Hepatocyte (in vitro differentiated cells): ENCODE measurements at places on chromosomes 1 and 21.
A peak's percentile ranks its signal among the peaks of the same experiment; 100 is the strongest.

DNA sequence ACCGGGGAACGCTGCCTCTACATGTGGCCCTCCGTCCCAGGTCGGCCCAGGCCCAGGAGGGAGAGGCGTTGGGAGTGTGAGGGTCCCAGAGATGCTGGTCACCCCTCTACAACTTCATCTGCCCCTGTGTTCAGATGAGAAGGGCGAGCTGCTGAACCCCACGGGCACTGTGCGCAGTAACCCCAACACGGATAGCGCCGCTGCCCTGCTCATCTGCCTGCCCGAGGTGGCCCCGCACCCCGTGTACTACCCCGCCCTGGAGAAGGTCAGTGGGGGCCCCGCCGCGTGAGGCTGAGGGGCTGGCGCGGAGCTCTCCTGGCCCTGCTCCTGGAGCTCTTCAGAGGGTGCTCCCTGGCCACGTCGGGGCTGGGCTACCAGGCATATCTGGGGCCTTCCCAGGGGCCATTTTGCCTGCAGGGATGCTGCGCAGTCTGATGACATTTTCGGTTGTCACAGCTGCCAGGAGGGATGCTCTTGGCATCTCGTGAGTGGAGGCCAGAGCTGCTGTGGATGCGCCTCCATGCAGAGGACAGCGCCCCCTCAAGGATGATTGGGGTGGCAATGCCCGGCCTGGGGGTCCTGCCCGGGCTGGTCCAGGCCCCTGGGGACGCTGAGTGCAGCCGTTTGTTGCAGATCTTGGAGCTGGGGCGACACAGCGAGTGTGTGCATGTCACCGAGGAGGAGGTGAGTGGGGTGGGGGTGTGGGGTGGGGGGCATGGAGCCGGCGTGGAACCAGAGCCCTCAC is 68.6 kb downstream of the PIK3CD start:
- H3K27ac ChIP-seq: no peak overlapping the region
- H3K4me1 ChIP-seq: no peaks in the 10 kb centered on the region
- no peak overlapping the region for H3K4me3 ChIP-seq
- H3K27me3 ChIP-seq: no peaks in the 10 kb centered on the region

DNA sequence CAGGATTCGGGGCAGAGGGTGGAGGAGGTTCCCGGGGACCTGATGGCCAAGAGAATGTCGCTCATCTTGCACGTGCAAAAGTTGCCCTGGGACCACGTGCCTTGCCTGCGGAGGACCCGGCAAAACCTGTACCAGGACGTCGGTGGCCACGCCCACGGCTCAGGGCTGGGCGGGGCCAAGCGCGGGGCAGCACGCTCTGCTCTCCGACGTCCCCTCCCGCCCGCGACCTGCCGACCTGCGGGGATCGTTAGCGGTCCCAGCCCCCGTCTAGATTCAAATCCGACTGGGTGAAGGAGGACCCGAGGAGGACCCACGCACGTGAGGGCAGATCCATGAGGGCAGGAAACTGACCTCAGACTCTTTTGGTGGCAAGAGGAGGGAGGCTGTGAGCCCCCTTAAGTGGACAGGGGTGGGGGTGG is at the start of gene C1orf167:
Gene C1orf167, plus strand, starts transcription at position 206 of the 419 bp plus-strand sequence. CDS start 2,208 bp downstream, outside the sequence.
- H3K4me1 ChIP-seq: no peaks in the 10 kb centered on the region
- no peak within 1 kb of the TSS for H3K4me3 ChIP-seq
- H3K36me3 ChIP-seq: no peaks in the 10 kb centered on the region
- no peak within 1 kb of the TSS for H3K27ac ChIP-seq

GRCh38 chr1:16082283-16083038 is 9.0 kb upstream of the FAM131C start:
- peak; percentile 76 for DNase-seq
- H3K4me3 ChIP-seq: no peak overlapping the region
- H3K27me3 ChIP-seq: no peaks in the 10 kb centered on the region
- H3K27ac ChIP-seq: no peak overlapping the region

DNA sequence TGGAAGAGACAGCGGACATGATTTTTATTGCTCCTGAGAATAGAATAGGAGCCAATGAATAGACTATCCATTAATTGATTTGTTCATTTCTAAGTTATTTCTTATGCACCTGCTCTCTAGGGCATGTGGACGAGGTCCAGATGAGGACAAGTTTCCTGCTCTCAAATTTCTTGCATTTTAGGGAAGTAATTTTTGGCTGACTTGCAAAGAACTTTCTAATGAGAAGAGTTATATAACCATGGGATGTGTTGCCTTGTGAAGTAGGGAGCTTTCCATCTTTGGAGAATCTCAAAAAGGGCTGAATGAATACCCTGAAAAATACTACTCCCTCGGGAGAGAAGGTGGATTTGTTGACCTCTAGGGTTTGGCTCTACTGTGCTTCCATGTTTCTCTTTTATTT is 243.0 kb downstream of the KIF26B start:
- no peak overlapping the region for H3K4me3 ChIP-seq
- H3K4me1 ChIP-seq: peaks cover 24% of the 10 kb centered on the region
- no peak for DNase-seq
- H3K27me3 ChIP-seq: no peaks in the 10 kb centered on the region
- peak overlapping the region; percentile 41 for H3K27ac ChIP-seq
- no peaks in the 10 kb centered on the region for H3K36me3 ChIP-seq

DNA sequence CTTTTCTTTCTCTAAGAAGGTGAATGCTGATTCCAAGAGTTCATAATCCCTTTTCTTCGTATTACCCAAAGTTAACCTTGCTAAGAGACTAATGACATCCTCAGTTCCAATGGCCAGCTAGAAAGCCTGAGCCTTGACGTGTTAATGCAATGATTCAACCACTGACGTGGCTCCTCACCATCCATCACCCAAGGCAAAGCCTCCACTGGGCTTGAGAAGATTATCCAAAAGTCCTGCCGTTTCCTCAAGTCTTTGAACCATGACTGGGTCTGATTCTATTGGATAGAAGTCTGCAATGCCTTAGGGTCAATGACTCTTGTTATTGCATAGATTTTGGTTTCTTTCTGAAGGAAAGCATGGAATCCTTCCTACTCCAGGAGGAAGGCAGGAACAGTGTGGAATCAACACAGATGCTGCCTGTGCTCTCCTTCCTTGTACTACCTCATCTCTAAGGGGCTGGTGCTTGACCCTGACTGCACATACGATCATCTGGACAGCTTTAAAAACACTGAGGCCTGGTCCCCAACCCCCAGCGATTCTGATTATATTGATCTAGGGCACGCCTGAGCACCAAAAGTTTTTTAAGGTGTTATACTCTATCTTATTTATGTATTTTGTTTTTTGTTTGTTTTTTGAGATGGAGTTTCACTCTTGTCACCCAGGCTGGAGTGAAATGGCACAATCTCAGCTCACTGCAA is 69.3 kb upstream of the ANGPTL1 start:
- H3K4me3 ChIP-seq: no peak overlapping the region
- DNase-seq: no peak
- peaks cover 21% of the 10 kb centered on the region for H3K4me1 ChIP-seq
- no peak overlapping the region for H3K27ac ChIP-seq
- H3K27me3 ChIP-seq: no peaks in the 10 kb centered on the region

- peak; percentile 75 for DNase-seq
- no peaks in the 10 kb centered on the region for H3K27me3 ChIP-seq
- H3K4me1 ChIP-seq: no peaks in the 10 kb centered on the region
- H3K36me3 ChIP-seq: no peaks in the 10 kb centered on the region
Measured at GRCh38 chr1:234683861-234684632, 74.1 kb upstream of the IRF2BP2 start.

DNA sequence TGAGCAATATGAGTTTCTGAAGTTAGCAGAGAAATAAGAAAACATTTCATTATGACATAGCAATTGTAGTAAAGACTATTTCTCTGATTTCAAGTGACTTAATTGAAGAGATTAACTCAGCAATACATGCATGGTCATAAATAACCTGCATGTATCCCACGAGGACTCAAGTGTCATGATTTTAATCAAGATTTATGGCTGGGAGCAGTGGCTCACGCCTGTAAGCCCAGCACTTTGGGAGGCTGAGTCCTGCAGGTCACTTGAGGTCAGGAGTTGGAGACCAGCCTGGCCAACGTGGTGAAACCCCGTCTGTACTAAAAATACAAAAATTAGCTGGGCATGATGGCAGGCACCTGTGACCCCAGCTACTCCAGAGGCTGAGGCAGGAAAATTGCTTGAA is 311.9 kb upstream of the PLD5 start:
- DNase-seq: no peak
- no peaks in the 10 kb centered on the region for H3K36me3 ChIP-seq
- no peak overlapping the region for H3K4me3 ChIP-seq
- no peaks in the 10 kb centered on the region for H3K27me3 ChIP-seq
- H3K27ac ChIP-seq: no peak overlapping the region

- H3K27ac ChIP-seq: no peak overlapping the region
- H3K27me3 ChIP-seq: no peaks in the 10 kb centered on the region
- DNase-seq: peak; percentile 53
- H3K4me3 ChIP-seq: no peak overlapping the region
Measured at GRCh38 chr1:241972703-241973369, 15.3 kb downstream of the BECN2 start.

DNA sequence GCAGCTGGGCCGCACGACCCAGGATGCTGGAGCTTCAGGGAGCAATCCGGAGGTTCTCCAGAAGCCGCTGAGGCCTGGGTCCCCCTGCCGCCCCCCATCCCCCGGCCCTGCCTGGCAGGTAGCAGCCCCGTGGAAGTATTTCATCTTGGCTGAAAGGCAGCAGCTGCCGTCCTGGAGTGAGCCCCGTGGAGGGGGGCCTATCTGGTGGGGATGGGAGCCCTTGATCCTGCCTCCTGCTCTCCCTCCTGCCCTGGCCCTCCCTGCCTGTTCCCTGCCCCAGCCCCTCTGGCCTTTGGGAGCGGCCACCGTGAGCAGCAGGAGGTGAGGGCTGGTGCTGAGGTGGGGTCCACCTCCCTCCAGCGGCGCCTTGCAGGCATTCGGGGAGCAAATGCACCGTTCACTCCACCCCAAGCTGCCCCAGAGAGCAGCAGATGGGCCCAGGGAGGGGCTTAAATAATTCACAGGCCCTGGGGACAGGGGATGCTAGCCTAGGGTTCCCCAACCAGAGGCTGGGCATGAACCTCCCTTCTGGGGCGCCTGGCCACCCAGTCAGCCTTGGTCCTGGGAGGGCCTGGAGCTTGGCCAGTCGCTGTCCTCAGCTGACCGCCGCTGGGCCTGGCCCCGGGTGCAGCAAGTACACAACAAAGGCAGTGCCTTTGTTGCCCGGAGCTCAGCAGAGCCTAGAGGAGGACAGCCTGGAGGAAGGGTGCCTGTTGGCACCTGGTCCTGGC is 23.7 kb upstream of the PLCH2 start:
- no peaks in the 10 kb centered on the region for H3K4me1 ChIP-seq
- no peak for DNase-seq
- H3K36me3 ChIP-seq: no peaks in the 10 kb centered on the region
- H3K27me3 ChIP-seq: no peaks in the 10 kb centered on the region

DNA sequence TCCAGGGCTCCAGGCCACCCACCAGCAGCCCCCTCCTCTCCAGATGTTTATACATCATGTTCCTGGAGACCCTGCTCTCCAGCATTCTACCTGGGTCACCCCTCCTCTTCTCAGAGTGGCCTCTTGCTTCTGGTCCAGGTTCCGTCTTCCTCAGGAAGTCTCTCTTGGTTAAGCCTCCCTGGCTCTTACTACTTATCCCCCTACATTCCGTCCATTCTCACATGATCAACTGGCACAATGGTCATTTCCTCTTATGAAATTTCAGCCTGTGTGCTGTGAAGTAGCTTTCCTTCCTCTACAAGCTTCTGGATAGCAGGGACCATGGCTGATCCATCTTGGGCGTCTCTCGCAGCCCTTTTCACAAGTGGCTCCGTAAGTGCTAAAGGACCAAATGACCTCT is 33.9 kb upstream of the ATP2B4 start:
- H3K27ac ChIP-seq: peak overlapping the region; percentile 83
- H3K4me3 ChIP-seq: no peak overlapping the region
- no peaks in the 10 kb centered on the region for H3K27me3 ChIP-seq
- H3K36me3 ChIP-seq: no peaks in the 10 kb centered on the region

DNA sequence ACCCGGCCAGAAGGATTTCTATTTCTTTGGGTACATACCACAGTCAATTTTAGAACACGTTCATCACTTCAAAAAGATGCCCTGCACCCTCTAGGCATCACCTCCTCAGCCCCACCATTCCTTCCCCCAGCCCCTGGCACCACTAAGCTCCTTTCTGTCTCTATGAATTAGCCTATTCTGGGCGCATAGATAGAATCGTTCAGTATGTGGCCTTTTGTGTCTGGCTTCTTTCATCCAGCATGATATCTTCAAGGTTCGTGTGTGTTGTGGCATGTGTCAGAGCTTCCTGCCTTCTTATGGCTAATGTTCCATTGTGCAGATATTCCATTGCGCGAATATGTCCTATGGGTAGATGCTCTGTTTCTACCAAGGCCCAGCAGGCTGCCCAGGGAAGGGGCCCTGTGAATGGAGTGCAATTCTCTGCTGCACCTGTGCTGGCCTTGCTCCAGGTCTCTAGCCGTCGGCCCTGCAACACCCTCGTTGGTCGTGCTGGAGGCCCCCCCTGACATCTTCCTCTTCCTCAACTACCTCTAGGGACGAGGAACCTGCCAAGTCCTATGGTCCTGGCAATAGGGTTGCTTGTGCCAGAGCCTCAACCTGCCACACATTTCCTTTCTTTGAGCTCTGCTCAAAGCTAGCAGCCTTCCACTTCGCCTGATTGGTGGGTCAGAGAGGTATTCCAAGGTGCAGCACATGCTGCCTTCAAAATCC is 113.5 kb downstream of the RIPK4 start:
- H3K4me3 ChIP-seq: no peak overlapping the region
- H3K36me3 ChIP-seq: no peaks in the 10 kb centered on the region
- DNase-seq: no peak
- H3K27me3 ChIP-seq: no peaks in the 10 kb centered on the region
- no peak overlapping the region for H3K27ac ChIP-seq

DNA sequence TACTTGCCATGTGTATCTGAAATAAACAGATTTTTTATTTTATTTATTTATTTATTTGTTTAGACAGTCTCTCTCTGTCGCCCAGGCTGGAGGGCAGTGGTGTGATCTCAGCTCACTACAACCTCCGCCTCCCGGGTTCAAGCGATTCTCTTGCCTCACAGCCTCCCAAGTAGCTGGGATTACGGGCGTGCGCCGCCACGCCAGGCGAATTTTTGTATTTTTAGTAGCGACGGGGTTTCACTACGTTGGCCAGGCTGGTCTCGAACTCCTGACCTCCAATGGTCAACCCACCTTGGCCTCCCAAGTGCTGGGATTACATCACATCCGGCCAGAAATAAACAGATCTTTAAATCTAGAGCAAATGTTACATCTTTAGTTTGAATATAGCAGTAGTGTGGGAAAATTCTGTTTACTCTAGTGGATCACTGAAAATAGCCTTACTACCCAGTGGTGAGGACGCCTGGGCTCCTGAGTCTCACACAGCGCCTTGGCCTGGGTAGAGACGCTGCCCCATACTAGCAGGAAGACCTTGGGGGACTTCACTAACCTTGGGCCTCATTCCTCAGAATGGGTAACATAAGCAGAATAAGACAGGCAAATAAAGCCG is 709 bp downstream of the GART start:
- peak overlapping the region; percentile 76 for H3K4me3 ChIP-seq
- no peaks in the 10 kb centered on the region for H3K27me3 ChIP-seq
- peak overlapping the region; percentile 98 for H3K27ac ChIP-seq
- DNase-seq: no peak
- H3K36me3 ChIP-seq: no peaks in the 10 kb centered on the region

- no peak overlapping the region for H3K27ac ChIP-seq
- H3K36me3 ChIP-seq: no peaks in the 10 kb centered on the region
- peaks cover 5% of the 10 kb centered on the region for H3K4me1 ChIP-seq
- H3K27me3 ChIP-seq: no peaks in the 10 kb centered on the region
- no peak for DNase-seq
Measured at GRCh38 chr1:15676010-15676409, 8.1 kb upstream of the PLEKHM2 start.
